ENCODE measurements at places on chromosomes 3 and 15. TPM values are rescaled to one million over a fixed set of nuclear protein-coding genes. Genes with fewer than 3 reads are reported as not detected.

GRCh38 chr3:167054926-167055325 is 325.2 kb downstream of the ZBBX start:
- no peaks in the 10 kb centered on the region for H3K36me3 ChIP-seq
- no peak overlapping the region for H3K4me3 ChIP-seq
- no peak for DNase-seq
- H3K4me1 ChIP-seq, result no peaks in the 10 kb centered on the region

DNA sequence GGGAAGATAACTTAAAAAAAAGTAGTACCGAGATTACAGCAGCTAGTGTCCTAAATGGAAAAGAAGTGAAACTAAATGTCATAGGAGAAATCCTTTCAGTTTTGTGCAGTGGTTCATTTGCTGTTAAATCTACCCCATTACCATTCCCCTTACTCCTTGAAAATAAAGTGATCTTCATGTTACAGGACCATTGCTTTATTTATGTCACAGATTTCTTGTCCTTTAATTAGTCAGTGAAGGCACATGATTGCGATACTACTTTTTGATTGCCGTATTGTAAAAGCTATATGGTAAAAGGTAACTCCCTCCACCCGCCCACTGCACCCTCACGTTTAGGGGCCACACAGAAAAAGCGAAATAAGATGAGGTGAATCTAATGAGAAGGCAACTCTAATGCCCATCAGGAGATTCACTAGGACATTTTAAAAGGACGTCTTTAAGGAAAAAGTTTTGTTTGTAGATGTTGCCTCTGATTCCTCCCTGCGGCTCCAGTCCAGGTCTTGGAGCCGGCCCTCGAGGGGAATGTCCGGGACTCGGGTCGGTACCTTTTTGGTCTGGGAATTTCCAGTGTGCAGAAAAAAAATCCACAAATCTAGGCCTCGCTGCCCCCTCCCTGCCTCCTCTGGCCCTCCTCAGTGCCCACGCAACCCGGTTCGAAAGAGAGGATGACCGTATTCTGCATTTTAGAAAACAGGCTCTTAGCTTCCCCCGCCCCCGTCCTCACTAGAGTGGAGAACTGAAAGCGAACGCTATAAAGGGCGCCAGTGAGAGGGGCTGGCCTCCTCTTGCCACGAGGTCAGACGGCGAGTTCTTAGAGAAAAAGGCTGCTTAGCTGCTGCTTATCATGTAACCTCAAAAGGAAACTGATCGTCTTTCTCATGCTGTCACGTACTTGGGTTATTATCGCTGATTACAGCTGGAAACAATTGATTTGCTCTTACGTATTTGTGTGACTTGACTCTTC is 21.8 kb upstream of the NFKBIZ start:
- peak overlapping the region; percentile 47 for H3K4me3 ChIP-seq
- H3K27ac ChIP-seq, result peak overlapping the region; percentile 89
- peak; percentile 36 for DNase-seq
- H3K4me1 ChIP-seq, result peaks cover 27% of the 10 kb centered on the region

- no peaks in the 10 kb centered on the region for H3K27me3 ChIP-seq
- peak overlapping the region; percentile 27 for H3K27ac ChIP-seq
- DNase-seq, result no peak
- no peaks in the 10 kb centered on the region for H3K36me3 ChIP-seq
- peaks cover 37% of the 10 kb centered on the region for H3K4me1 ChIP-seq
- no peak overlapping the region for H3K4me3 ChIP-seq
Observed at GRCh38 chr3:40620151-40620550, 95.4 kb downstream of the ZNF621 start.

DNA sequence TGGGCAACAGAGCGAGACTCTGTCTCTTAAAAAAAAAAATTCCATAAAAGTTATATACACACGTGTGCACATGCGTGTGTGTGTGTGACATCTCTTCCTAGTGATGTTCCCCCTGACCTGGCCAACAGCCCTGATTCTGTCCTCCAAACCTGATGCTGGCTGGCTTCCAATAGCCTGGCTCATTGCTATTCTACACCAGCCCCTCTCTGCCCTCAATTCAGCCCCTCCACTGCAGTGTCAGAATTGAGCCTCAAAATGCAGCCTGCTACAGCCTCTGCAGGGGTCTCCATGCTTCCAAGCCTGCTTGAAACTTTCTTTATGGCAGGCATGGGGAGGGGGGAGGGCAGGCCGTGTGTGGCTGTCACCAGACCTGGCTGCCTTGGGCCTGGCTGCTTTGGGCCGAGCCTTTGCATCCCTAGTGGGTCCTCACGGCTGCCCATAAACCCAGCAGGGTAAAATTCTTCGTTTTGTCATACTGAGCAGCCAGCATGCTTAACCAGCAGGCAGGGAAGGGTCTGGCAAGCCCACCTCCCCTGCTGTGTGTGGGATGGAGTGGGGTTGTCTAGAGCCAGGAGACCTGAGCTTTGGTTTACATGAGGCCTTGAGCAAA is 22.7 kb upstream of the DOCK3 start:
- H3K27ac ChIP-seq, result no peak overlapping the region
- DNase-seq, result no peak
- H3K4me1 ChIP-seq, result no peaks in the 10 kb centered on the region
- no peaks in the 10 kb centered on the region for H3K27me3 ChIP-seq
- peaks cover 8% of the 10 kb centered on the region for H3K36me3 ChIP-seq

DNA sequence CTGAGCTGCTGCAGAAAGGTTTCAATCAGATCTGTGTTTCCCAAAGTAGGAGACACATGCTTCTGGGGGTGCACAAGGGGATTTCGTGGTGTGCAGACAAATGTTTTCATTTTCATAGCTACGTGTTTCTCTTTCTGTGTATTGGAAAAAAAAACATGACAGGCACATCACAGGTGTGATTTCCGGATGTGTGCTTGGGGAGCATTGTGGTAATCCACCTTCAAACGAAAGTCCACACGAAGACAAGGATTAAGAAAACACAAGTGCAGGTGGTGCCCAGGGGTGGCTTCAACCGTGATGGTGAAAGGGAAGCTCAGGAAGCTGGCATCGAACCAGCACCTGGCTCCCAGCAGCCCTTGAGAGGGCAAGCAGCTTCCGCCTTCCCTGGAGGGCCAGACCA is 164.6 kb upstream of the LINGO1 start:
- H3K4me1 ChIP-seq, result no peaks in the 10 kb centered on the region
- no peak overlapping the region for H3K4me3 ChIP-seq
- no peaks in the 10 kb centered on the region for H3K36me3 ChIP-seq
- no peak for DNase-seq

- DNase-seq, result no peak
- peaks cover 6% of the 10 kb centered on the region for H3K4me1 ChIP-seq
- no peaks in the 10 kb centered on the region for H3K27me3 ChIP-seq
- H3K27ac ChIP-seq, result no peak overlapping the region
Observed at GRCh38 chr15:62553911-62554563, 389.0 kb upstream of the C2CD4B start.

- no peaks in the 10 kb centered on the region for H3K36me3 ChIP-seq
- no peak overlapping the region for H3K27ac ChIP-seq
- H3K4me1 ChIP-seq, result peaks cover 27% of the 10 kb centered on the region
- no peak for DNase-seq
- no peak overlapping the region for H3K4me3 ChIP-seq
Observed at GRCh38 chr3:195540027-195540426, 3.1 kb downstream of the PPP1R2 start.

GRCh38 chr3:119181765-119182164 is 8.4 kb downstream of the UPK1B start:
- H3K27ac ChIP-seq, result no peak overlapping the region
- no peak for DNase-seq
- no peaks in the 10 kb centered on the region for H3K36me3 ChIP-seq

The ROPN1 gene
- total RNA-seq, result 0.38 TPM

GRCh38 chr3:195522254-195523023 is 20.7 kb downstream of the PPP1R2 start:
- H3K4me3 ChIP-seq, result no peak overlapping the region
- no peaks in the 10 kb centered on the region for H3K27me3 ChIP-seq
- no peak overlapping the region for H3K27ac ChIP-seq
- no peaks in the 10 kb centered on the region for H3K4me1 ChIP-seq
- no peak for DNase-seq

GRCh38 chr3:196398782-196399181 is 33.4 kb downstream of the UBXN7 start:
- no peaks in the 10 kb centered on the region for H3K27me3 ChIP-seq
- H3K4me1 ChIP-seq, result no peaks in the 10 kb centered on the region
- H3K4me3 ChIP-seq, result no peak overlapping the region
- H3K36me3 ChIP-seq, result peaks cover 83% of the 10 kb centered on the region

DNA sequence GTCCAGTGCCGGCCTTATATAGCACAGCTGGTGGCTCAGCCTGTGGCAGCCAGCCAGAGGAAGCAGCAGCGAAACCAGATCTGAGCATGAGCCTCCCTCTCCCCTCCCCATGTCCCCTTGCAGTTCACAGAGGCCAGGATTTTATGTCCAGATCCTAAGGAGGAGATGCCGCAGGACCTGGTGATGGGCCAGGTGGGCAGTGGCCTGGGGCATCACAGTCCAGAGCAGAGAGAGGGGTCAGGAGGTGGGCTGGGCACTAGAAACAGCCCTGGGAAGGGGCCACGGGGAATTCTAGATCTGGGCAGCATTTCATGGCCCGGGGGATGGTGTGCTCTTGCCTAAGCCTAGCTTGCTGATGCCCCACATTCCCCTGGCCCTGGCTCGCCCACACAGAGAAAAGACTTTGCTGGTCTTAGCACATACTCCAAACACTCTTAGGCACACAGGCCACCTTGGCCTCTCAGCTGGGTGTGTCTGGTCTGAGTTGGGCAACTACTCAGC is 259 bp upstream of the CILP start:
- H3K36me3 ChIP-seq, result no peaks in the 10 kb centered on the region
- H3K27me3 ChIP-seq, result no peaks in the 10 kb centered on the region
- peak overlapping the region; percentile 82 for H3K27ac ChIP-seq
- DNase-seq, result no peak
- H3K4me1 ChIP-seq, result peaks cover 12% of the 10 kb centered on the region

DNA sequence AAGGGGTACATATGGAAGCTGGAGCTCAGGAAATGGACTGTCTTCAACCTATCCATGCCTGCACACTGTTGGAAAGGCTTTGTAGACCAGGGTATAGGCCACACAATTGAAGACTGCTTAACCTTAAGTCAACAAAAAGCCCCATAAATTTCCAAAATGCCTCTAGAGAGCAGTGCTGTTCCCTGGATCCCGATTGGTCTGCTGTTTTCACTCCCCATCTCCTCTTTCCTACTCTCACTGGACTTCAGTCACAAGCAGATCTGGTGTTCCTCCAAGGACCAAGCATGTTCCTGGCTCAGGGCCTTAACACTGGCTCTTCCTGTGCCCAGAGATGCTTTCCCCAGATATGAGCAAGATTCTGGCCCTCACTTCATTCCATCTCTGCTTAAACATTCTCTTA is 22.8 kb upstream of the LRRC34 start:
- H3K27ac ChIP-seq, result no peak overlapping the region
- no peak overlapping the region for H3K4me3 ChIP-seq
- H3K4me1 ChIP-seq, result no peaks in the 10 kb centered on the region
- no peaks in the 10 kb centered on the region for H3K27me3 ChIP-seq
- no peaks in the 10 kb centered on the region for H3K36me3 ChIP-seq

- DNase-seq, result no peak
- H3K27ac ChIP-seq, result no peak overlapping the region
- no peaks in the 10 kb centered on the region for H3K27me3 ChIP-seq
Observed at GRCh38 chr3:50572158-50572557, 2.8 kb downstream of the HEMK1 start.

The TMEM266 gene
- 0.19 TPM for total RNA-seq

The SCN11A gene
- total RNA-seq, result under 0.01 TPM

DNA sequence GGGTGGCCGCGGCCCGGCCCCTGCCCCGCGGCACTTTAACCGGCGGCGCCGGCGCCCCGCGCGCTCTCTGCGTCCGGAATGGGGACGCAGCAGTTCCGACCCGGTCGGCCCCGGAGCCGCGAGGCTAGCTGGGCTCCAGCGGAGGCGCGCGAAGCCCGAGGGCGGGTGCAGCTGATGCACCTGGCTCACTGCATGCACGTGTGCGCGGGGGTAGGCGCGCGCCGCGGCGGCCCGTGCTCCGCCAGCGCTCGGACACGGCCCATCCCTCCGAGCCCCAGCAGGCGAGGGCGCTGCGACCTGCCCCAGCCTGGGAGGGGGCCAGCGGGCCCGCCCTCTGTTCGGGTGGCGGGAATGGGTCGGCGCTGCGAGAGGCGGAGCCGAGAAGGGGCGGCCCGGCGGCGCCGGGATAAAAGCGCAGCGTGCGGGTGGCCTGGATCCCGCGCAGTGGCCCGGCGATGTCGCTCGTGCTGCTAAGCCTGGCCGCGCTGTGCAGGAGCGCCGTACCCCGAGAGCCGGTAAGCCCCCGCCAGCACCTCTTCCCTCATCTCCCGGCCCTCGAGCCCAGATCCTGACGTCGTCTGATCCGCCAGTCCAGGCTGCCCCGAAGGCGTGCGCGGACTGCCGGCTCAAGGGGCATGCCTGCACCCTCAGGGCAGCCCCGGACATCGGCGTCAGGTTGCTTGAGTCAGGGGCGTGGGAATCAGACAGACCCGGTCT is at the start of the genes CHDH and IL17RB:
CHDH (minus strand) TSS at position 286 of the 717 bp plus-strand sequence. CDS start 22,411 bp downstream, outside the sequence.
IL17RB (plus strand) TSS at position 435 of the 717 bp plus-strand sequence; CDS start at position 456, 21 bp downstream.
- no peak for DNase-seq
- peak within 1 kb of the TSS; percentile 13 for H3K27ac ChIP-seq
- peak within 1 kb of the TSS; percentile 47 for H3K4me3 ChIP-seq
- H3K27me3 ChIP-seq, result peaks cover 56% of the 10 kb centered on the region

The GOLGA6B gene
- not detected for total RNA-seq
